ENCODE measurements at places on chromosomes 1 and 21.

DNA sequence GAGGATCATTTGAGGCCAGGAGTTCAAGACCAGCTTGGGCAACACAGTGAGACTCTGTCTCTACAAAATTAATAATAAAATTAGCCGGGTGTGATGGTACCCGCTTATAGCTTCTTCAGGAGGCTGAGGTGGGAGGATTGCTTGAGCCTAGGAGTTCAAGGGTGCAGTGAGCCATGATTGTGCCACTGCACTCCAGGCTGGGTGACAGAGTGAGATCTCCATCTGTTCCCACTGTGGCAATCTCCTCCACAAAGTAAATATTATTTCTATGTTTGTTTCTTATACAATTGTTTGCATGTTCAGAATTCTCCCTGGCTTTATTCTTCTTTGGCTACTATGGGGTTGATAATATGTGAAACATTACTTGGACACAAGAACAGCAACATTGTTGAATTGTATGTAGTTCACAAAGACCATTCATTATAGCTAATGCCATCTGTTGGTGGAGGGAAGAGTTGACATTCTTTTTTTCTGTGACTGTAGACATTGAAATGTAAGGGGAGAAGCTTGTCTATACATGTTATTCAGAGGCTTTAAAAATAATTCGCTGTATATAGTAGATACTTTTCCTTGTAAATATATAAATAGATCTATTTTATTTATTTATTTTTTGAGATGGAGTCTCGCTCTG lies 47.8 kb upstream of the SRSF10 start:
- no peak for DNase-seq

DNA sequence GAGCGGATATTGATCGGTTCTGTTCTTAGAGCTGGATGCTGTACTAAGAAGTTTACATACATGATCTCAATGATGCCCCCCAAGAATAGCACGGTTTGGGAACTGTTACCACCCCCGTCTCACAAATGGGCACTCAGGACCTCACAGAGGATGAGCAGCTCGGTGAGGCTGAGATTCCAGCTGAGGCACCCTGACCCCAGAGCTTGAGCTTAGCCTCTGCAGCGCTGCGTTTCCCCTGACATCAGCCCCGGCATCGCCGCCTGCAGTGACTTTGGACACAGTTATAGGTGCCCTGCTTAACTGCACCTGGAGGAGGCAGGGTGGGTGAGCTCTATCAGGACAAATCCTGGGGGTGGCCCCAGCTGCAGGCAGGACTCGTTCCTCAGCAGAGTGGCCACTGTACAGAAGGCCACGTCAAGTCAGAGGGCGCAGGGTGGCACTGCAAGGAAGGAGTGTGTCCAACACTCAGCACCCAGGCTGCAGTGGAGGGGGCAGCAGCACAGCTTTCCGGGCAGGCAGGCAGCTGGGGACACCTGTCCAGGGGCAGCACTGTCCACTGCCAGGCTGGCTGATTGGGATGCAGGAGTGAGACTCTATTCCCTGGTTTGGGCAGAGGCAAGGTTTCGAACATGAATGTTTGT lies 65.8 kb upstream of the ABCG1 start:
- DNase-seq: no peak

DNA sequence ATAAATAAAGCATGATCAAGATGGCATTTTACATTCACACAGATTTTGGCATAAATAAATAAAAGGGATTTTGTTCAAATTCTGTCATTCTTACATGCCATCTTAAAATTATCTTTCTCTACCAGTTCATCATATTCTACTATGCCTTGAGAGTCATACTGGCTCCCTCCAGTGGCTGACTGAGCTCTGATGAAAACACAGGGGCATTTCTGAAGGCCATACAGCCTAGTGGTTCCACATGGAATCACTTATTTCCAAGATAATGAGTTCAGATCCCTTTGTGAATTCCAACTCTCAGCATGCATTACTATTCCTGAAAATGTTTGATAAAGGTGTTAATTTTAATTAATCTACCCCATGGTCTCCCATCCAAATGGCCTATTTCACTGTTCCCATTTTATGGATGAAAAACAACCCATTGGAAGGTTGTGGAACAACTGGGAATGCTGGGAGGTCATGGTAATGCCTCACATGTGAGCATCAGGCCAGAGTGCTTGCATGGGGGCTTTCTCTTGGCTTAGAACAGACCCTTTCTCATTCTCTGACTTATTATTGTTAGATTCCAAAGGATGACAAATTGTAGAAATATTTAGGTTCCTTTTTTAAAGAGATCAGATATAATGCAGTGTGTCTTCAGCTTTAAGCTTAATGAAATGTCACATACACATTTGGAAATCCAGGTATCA lies 622.4 kb upstream of the PKN2 start:
- DNase-seq: no peak

GRCh38 chr1:246587606-246588005 lies 21.4 kb downstream of the CNST start:
- no peak for DNase-seq

DNA sequence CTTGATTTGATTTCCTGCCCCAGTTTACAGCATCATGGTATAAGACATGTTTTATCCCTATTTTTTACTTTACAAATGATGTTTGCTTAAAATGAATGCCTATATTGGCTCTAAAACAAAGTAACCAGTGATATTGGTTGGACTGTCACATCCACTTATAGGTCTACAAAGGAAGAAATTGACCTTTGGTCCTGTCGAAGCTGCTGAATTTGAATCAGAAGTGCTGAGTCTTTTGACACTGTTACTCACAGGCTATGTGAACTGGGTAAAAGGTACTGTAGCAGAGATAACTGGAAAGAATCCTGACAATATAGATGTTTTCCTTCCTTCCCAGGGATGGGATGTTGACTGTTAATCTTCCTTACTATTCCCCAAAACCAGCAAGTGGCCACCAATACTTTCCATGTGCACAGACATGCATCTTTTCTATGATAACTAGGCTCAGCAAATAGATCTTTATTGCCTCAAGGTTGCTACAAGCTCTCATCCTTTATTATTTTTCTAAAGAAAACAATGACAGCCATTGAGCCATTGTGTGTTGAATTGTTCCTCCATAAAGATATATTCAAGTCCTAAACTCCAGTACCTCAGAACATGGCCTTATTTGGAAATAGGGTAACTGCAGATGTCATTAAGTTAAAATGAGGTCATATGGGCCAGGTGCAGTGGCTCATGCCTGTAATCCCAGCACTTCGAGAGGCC lies 175.9 kb upstream of the NR5A2 start:
- no peak for DNase-seq

DNA sequence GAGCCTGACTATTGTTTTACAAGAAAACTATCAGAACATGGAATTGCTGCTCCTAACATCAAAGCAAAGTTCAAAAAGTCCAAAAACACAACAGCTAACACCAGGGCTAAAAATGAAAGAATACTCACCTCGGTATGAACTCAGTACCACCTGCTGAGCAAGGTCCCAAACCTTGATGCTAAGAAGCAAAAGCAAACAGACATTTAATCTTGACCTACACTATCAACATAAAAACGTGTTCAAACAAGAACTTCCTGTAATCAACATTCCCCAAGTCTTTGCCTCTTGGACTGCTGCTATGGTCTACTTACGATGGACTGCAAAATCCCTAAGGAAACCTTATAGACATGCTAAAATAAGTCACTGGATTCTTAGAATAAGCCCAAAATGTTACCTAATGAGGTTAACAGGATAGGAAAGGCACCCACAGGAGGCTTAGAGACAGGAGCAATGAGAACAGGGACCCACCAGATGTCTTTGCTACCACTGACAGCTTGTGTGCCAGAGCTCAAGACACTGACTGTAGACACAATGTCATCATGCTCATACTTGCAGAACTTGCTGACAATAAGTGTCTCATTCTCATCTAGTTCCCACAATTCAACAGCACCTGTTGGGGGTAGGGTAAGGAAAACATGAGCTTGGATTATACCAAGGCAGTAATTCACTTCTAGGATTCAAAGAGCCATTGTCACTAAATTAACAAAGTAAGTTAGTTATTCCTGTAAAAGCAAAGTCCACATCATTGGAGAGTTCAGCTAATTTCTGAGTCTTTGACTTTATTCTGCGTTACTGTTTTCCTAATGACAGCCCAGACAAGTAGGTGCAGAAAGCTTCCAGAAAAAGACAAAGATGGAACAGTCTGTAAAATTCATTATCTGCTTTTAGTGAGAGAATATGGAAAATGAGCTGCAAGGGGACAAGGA lies 1.8 kb downstream of the WDR77 start:
- DNase-seq: no peak

DNA sequence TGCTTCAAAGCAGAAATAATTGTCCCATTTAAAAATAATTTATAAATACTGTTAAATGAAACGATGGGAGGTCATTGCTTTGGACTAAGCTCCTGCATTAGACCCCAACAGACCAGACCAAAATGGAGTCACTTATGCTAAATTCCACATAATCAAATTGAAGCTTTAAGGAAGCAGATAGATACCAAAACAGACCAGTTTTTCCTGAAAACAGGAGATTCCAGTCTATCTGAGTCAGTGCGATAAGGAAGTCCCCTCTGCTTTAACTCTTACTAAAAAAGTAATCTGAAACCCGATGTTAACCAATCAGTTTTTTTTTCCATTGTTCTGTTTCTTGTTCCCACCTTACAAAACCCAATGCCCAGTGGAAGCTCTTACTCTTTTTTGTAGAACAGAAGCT lies 16.2 kb upstream of the DNASE2B start:
- no peak for DNase-seq

DNA sequence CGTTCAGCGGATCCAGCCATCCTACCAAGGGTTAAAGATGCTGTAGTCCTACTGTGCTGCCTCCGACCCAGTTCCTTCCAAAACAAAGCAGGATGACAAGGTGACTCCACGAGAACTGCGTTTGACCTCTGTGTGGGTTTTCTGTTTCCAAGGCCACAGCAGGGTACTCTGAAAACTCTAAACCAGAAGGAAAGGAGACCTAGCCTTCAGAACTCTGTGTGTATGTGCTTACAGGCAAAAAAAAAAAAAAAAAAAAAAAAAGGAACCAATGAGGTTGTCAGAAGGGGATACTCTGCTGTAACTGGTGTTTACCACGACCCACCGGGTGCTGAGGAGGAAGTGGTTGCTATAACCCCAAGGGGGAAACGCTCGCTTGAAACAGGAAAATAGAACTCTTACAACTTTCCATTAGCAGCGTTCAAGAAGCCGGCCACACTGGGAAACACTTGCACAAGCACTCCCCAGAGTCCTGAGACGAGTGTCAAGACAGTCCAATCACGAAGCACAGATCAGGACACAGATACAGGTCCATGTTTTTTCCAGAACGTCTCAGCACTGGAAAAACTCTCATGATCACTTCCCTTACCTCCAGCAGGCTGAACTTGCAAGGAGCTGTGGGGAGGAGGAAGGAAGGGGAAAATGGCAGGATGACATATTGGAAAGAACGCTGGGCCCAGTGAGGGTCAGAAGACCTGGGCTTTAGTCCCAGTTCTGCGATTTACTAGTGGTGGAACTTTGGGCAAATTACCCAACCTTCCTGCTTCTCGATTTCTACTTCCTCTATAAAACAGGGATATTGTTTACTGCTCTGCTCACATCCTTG lies 64.0 kb downstream of the ITPKB start:
- no peak for DNase-seq

GRCh38 chr1:83546874-83547273 lies 452.1 kb downstream of the TTLL7 start:
- DNase-seq: no peak
